GM19239 (cell line): ENCODE measurements at places on chromosomes 6 and 20.

GRCh38 chr6:79548304-79548703 lies 11.1 kb upstream of the LCA5 start:
- DNase-seq: no peak

GRCh38 chr6:36633370-36633769 lies 39.2 kb downstream of the SRSF3 start:
- DNase-seq: no peak

DNA sequence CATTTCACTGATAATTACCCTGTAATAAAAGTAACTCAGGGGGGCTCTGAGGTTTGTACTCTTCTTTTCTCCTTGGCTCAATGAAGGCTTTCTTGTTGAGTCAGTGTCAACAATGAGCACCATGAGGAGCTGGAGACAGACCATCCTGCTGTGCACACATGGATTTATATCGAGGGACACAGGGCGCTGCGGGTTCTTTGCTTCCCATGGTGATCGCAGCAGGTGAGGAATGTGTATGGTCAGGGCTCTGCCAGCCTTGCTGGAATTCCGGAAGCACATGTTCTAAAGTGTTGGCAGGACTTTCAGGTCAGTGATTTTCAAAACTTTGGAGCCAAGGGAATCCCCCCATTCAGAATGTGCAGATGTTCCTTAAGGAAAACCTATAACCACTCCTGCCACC lies 27.1 kb downstream of the SMOC2 start:
- no peak for DNase-seq

GRCh38 chr6:149129371-149130077 lies 188.0 kb upstream of the TAB2 start:
- DNase-seq: no peak

DNA sequence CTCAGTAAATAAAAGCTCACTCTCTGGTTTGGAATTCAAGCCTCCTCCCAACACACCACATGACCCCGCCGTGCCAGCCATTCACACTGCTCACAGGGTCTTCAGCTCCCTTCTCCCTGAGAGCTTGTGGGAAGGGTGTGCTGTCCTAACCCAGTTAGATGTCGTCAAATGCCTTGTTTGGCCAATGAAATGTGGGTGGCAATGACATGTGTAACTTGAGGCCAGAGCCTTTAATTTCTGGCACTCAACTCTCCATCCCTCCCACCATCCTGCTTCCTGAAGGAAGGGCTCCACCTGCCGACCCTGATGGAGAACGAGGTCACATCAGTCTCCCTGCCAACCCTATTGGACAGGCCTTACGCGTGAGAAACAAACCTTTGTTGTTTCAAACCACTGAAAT lies 224.5 kb upstream of the AGPAT4 start:
- DNase-seq: no peak

DNA sequence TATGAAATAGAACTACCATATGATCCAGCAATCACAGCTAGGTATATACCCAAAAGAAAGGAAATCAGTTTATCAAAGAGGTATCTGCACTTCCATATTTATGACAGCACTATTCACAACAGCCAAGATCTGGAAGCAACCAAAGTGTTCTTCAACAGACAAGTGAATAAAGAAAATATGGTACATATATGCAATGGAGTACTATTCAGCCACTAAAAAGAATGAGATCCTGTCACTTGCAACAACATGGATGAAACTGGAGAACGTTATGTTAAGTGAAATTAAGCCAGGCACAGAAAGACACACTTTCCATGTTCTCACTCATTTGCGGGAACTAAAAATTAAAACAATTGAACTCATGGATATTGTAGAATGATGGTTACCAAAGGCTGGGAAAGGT lies 15.3 kb downstream of the PCNA start:
- DNase-seq: no peak

- no peak for DNase-seq
Observed at GRCh38 chr6:157139054-157139708, 184.1 kb downstream of the TMEM242 start.

- DNase-seq: no peak
Observed at GRCh38 chr20:57615445-57615811, 4.8 kb downstream of the ZBP1 start.

DNA sequence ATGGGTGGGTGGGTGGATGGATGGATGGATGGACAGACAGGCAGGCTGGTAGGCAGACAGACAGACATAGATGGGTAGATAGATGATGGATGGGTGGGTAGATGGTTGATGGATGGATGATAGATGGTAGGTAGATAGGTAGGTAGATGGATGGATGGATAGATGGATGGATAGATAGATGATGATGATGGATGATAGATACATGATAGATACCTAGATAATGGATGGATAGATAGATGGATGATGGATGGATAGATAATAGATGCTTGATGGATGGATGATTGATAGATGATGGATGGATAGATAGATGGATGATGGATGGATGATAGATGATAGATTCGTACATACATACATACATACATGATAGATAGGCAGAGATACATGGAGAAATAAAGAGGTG lies 368.1 kb downstream of the CDH4 start:
- no peak for DNase-seq

DNA sequence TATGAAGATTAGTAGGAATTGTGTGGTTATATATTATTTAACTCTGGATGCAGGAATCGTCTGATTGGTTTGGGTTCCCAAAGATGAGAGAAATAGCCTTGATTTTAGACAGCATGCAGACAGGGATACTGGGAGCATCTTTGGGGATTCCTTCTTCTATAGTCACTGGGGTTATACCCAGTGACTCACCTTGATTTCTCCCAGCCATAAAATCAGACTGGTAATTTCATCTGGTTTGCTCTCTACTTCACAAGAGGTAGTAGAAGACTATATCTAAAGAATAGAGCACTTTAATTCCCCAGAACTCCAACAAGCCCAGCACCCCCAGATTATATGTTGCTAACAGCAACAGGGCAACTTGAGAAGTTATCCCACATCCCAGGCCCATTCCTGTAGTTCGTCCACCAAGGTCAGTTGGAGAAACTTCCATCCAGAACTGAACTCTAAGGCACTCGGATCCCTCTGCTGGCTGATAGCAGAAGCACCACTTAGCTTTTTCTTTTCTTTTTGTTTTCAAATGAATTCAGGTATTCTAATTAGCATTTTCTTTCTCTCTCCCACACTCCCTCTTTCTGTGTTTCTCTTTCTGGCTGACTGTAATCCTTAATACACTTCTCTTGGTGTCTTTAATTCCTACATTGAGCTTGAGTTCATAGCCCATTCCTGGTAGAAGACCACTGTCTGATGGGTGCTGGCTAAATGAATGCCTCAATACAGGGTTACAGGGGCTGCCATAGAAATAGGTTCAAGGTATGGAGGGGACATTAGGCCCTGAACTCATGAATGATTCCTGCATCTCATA lies 20.4 kb upstream of the EFHC1 start:
- no peak for DNase-seq

DNA sequence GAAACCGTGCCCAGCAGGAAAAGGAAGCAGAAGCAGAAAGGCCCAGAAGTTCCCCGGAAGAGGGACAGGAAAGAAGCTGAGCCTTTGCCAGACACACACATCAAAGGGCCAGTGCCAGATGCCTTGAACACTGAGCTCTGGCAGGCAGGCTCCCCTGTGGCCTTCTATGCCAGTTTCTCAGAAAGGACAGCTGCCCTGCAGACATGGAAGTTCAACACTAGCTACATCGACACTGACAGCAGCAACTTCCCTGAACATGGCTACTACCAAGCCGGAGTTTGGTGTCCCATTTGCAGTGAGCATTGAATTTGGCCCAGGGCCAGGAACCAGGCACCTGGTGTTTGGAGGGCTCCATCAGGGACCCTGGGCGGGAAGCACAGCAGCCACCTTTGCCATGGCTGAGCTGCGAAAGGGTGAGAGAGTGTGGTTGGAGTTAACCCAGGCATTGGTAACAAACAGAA lies 8.0 kb upstream of the RAET1E start:
- DNase-seq: no peak

DNA sequence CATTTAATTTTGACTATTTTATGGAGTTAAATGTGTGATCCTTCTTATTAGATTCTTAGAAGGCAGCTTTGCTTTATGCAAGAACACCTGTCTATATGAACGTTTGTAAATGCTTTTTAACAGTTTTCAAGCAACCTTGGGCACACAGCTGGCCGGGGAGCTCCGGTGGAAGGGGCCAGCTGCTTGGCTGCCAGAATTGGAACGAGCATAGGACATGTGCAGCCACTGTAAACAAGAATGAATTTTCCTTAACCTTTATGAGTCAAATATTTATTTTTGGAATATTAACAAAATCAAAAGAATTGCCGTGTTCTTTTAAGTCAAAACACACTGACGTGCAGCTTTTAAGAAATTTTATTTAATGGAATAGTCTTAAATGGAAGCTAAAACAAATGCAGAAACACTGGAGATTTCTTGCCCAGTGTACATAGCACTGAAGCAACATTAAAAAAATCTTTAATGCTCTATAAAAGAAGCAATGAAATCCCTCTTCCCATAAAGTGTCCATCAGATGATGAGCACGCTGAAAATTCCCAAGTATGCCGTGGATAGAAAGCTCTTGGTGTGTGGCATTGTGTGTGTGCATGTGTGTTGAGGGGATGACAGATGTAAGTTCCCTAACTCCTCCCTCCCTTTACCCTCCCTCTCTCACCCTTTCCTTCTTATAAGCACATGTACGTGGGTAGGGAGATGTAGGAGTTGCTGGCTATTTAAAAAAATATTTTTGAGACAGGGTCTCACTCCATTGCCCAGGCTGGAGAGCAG lies 208.9 kb upstream of the EXOC2 start:
- no peak for DNase-seq

- DNase-seq: no peak
Observed at GRCh38 chr6:40349901-40350746, 237.0 kb downstream of the LRFN2 start.

- DNase-seq: no peak
Observed at GRCh38 chr6:118288355-118289124, 259.6 kb upstream of the PLN start.

GRCh38 chr6:3138341-3138740 lies 19.0 kb downstream of the TUBB2A start:
- DNase-seq: no peak

DNA sequence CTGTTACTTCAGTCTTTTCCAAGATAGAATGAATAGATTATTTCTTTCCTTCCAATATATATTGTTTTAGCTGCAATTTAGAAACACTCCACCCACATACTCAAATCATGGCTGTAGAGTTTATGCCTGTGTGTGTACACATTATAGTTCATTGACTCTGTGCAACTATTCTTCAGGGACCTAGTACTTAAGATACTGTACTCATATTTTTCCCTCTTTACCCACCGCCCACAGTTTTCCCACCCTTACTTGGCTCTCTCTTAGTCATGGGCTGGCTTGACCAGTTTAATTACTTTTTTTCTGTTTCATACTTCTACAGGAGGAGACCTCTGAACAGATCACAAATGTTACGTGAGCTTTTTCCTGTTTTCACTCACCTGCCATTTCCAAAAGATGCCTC lies 30.4 kb downstream of the C6orf89 start:
- DNase-seq: no peak

GRCh38 chr20:46192376-46192944 lies 74.3 kb downstream of the CD40 start:
- DNase-seq: no peak

DNA sequence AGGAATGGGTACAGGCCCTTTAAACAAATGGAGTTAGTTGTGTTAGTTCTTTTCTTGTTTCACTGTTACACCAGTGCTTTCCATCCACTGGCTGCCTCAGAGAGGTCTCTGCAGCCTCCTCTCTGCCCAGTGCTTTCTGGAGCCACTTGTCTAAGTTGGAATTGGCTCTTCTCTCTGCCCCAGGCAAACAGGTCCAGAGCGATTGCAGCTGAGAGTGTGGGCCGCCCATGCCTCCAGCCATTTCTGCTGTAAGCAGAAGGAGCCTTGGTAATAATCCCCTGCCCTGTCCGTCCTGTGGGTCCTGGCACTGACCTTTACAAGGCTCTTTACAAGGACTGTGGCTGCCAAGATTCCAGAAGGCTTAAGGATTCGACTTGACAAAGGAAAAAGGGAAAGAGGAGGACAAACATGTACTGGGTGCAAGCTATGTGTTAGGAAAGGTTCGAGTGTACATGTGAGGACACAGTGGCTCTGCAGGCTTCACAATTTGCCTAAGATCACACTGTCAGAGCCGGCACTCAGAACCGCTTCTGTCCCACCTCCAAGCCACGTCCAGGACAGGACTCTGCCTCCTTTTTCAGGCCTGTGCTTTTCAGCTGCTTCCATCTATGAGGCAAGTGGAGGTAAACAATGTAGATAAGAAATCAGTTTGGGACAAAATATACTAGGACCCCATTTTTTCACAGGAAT lies 88.5 kb downstream of the POPDC3 start:
- no peak for DNase-seq

DNA sequence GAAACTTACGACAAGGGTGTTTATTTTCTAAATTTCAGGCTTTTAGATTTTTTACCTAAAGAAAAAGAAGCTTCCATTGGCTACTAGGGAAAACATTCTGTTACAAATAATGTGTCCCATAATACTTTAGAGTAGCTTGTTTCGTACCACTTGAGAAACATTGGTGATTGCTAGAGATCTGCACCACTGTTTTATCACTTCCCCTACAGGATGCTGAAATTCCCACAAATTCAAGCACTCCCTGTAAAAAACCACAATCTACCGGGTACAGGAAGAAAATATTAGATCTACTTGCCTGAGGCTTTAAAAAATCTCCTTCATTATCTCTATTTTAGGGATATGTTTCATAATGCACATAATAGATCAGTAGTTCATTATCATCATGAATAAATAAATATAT lies 29.9 kb downstream of the SEL1L2 start:
- no peak for DNase-seq

GRCh38 chr6:150255840-150256239 lies 113.0 kb upstream of the IYD start:
- DNase-seq: no peak

GRCh38 chr20:60636417-60636816 lies 615.6 kb upstream of the CDH4 start:
- DNase-seq: no peak

DNA sequence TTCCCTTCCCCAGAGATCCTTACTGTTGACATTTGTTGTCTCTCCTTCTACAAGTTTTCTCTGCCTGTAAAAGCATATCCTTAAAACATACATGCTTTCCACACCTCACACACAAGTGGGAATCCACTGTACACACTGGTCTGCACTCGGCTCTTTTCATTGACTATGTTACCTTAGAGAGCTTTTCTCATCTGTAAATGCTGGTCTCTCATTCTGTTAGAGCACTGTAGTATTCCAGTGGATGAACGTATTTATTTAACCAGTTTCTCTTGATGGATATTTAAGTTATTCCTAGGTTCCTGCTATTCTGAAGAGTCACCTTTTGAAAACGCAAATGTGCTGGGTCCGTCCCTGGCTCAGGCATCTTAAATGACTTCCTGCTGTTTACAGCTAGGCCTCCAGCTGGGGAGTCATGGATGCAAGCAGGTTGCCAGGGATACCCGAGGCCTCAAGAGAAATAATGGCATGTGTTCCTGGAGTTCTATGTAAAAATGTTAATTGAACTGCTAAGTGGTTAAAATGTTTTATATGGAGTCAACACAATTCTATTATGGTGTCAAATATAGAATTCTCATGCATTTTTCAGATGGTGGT lies 61.1 kb upstream of the TGM3 start:
- no peak for DNase-seq
